ENCODE measurements at places on chromosomes 5 and 9. TPM values are rescaled to one million over a fixed set of nuclear protein-coding genes. Genes with fewer than 3 reads are reported as not detected.

TEK gene
- 0.73 TPM for total RNA-seq

ADGRV1 gene
- total RNA-seq = 0.20 TPM

SUSD3 gene
- total RNA-seq = 4.0 TPM

SERF1A gene
- total RNA-seq = 4.4 TPM

CFAP90 gene
- not detected for total RNA-seq

CAVIN4 gene
- total RNA-seq = 0.78 TPM

Measured in subcutaneous preadipocyte (primary cell).